ENCODE measurements at places on chromosomes 6 and 20. TPM values are rescaled to one million over a fixed set of nuclear protein-coding genes. Genes with fewer than 3 reads are reported as not detected.

Gene SLC22A7
- not detected for total RNA-seq

Gene PTK6
- not detected for total RNA-seq

Gene DTD1
- total RNA-seq = 22.9 TPM

Gene GRIK2
- total RNA-seq = 1.3 TPM

Gene NTSR1
- total RNA-seq = 0.04 TPM

Gene PREP
- total RNA-seq = 19.8 TPM

Gene KIF13A
- 38.1 TPM for total RNA-seq

Measured in muscle of leg (tissue), 16 donors.